ENCODE measurements at places on chromosomes 12 and 14.

DNA sequence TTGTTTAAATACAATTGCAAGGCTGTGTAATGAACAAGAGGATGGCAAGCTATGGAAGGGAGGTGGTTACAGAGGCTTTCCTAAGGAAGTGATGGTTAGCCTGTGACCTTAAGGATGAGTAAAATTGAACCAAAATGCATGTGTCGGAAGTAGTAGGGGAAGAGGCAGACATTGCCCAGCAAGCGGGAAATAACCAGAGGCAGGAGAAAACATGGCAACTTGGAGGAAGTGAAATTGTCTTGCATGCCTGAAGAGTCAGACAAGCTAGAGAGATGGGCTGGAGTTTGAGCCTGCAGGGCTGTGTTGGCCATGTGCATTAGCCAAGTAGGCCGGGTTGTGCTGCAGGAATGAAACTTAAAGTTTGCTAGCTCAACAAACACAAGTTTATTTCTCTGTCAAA, 96.2 kb downstream of the BTG1 start:
- DNase-seq = no peak

GRCh38 chr12:77116277-77116676, 50.9 kb upstream of the E2F7 start:
- DNase-seq = no peak

GRCh38 chr12:55847033-55847432, 4.3 kb upstream of the MMP19 start:
- no peak for DNase-seq

GRCh38 chr12:127025545-127025944, 1241.4 kb upstream of the TMEM132C start:
- DNase-seq = no peak

GRCh38 chr14:59905188-59905587, 14.8 kb upstream of the LRRC9 start:
- no peak for DNase-seq

- no peak for DNase-seq
Measured at GRCh38 chr14:33377596-33378390, 439.1 kb downstream of the NPAS3 start.

DNA sequence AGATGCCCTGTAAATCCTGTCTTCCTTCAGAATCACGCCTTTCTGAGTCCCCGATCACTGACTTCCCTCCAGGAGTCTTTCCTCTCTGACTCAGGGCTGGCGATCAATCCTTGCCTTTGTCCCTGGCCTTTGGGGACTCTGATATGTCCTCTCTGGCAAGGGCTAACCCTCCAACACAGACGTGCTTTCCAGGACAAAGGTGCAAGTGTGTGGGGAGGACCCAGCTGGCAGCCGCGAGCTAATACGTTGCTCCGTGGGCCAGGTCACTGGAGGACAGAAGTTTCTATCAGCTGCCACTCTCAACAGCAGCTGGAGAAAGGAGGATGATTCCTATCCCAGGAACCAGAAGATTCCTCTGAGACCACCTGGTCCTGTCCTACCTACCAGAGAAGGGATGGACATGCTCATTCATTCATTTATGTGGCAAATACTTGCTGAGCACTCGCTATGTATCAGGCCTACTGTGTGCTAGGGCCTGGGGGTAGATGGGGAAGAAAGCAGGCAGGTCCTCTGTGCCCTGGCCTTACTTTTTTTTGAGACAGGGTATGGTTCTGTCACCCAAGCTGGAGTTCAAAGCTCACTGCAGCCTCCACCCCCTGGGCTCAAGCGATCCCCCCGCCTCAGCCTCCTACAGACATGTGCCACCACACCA, 8.5 kb upstream of the SCARB1 start:
- DNase-seq = no peak

DNA sequence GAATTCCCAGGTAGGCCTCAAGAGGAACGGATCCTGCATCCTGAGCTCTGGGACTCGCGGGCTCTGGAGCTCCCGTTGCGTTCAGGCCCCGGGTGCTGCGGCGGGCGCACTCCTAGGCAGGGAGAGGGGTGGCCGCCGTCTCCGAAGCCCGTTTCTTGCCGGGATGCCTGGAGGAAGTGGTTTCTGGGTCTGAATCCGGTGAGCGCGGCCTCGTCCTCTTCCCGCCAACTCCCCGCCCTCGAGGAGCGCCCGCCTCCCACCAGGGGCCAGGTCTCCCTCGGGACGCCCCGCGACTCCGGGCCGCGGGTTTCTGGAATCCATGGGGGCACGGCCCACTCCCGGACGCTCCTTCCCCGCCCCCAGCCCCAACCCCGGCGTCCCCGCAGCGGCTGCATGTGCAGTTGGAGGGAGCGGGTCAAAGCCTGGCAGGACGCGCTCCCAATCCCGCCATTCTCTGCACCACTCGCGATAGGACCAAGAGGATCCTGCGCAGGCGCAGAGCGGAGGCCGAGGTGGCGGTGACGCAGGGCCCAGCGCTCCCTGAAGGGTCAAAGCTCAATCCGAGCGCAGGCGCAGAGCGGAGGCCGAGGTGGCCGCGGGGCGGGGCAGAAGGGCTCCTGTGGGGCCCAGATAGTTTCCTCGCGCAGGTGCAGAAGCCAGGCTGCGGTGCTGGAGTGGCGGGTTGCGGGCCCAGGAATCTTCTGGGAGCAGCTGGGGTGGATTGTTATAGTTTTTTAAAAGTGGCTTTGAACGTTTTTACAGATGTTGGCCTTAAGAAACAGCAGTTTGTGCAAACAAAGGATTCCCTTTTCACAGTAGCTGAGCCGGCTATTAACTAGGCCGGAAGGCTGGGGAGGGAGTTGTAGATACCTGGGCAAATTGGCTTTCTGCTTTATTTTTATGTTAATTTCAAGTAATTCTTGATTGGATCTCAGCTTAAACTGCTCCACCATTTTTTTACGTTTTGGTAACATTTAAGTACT, 796.4 kb downstream of the AACS start:
- DNase-seq = no peak

- no peak for DNase-seq
Measured at GRCh38 chr12:54662026-54662425, 13.9 kb upstream of the DCD start.

DNA sequence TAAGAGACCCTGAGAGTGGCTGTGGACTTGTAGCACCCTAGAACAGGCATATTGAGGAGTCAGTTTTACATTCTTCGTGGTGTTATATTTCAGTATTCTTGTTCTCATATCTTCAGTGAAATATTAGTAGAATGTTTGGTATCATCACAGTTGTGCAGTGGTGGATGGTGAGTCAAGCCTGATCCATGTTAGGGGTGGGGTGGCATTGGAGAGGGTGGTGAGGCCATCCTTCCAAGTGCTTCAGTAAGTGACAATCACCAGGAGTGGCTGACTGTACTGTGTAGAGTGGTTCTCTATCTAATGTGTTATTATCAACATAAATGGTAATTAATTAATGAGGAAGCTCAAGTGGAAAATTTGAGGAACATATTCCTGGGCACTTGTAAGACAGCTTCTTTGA, 197.7 kb upstream of the SLC16A7 start:
- DNase-seq = no peak

DNA sequence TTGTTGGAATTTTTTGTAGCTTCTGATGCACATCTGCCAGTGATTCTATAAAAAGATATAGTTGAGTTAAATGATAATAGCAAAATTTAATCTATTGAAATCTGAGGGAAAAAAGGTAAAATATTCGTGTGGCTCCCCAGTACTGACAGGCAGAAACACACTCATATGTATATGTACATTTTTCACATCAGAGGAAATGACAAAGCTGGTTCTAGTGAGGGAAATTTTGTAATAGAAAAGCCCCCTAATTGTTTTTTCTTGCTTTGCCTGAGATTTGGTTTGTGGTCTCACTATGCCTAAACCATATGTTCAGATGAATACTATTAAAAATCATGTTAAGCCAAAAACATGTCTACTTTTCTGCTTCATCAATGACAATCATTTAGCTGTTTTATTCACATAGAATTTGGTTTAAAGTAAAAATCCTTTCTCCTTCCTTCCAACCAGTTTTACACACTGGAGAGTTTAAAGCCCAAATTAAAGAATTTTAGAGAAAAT, 203.5 kb downstream of the ANO6 start:
- DNase-seq = no peak

GRCh38 chr12:27531896-27532295, 7.9 kb downstream of the PPFIBP1 start:
- DNase-seq = no peak

DNA sequence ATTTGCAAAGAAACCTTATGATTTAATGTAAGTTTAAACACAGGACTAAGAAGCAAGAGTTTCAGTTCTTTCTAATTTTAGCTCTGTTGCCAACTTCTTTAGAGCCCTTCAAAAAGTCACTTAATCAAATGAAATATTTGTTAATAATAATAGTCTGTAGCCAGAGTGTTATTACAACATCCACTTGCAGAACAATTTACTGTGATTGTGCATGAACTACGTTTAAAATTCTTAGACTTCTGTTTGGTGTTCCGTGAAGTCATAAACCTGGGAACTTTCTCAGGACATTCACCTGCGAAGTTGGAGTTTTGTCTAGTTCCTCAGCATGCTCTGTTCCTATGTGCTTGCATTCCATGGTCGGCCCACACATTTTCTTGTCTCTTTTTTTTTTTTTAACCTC, 244.0 kb upstream of the AVPR1A start:
- DNase-seq = no peak

- no peak for DNase-seq
Measured at GRCh38 chr12:116999066-116999465, 88.3 kb downstream of the FBXW8 start.

DNA sequence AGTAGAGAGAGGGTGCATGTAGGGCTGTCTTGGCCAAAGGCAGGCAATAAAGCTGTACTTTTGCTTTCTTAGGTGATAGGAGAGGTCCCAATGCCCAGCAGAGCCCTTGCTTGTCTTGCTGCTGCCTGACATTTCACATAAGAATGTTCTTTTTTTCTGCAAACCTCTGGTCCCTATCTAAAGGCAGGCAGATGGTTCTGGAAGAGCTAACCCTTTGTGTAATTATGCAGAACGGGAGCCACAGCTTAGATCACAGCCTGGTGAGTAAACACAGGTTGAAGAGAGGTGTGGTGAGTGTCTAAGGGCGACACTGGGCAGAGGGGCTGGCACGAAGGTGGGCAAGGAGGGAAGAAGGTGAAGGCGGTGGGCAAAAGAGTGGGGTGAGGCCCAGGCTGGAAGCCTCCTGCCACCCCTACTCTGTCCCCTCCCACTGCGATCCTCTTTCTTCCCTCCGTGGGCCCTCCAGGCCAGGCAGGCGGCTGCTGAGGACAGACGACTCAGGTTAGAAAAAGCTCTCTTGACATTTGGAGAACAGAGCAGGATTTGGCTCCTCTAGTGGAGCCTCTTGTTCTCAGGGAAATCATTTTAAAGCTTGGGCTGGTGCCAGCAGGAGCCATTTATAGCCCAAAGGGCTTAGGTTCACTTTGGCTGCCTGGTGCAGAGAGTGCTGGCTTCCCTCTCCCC, 42.8 kb downstream of the PRMT8 start:
- DNase-seq = no peak

DNA sequence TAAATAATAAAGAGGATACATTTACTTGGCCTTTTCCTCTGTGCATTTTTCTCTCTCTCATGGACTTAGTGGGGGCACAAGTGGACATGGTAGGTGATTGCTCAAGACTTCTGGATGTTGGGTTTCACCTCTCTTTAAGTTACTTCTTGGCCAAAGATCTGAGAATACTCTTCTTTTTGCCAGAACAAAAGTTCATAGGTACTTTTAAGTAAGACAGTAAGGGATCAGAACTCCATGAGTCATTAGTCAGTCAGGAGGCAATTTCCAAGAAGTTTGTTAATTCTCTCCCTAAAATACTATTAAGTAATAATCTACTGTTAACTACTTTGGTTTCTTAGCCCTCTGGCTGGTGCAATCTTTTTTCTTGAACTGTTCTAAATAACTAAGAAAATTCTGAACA, 84.2 kb downstream of the GRIP1 start:
- no peak for DNase-seq

DNA sequence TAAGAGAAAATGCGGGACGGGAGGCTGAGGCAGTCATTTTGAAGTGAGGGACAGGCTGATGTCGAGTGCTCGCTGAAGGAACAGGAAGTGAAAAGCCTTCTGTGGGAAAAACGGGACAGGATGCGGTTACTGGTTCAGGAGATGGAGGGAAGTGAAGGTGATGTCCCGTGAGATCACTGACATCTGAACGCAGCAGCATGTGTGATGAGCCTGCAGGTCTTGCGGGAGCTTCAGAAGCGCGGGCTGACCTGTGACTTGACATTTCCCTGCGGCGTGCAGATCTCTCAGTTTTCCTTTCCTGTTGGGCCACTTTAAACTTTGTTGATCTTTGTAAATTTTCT, 77.8 kb downstream of the DDX51 start:
- DNase-seq = no peak

DNA sequence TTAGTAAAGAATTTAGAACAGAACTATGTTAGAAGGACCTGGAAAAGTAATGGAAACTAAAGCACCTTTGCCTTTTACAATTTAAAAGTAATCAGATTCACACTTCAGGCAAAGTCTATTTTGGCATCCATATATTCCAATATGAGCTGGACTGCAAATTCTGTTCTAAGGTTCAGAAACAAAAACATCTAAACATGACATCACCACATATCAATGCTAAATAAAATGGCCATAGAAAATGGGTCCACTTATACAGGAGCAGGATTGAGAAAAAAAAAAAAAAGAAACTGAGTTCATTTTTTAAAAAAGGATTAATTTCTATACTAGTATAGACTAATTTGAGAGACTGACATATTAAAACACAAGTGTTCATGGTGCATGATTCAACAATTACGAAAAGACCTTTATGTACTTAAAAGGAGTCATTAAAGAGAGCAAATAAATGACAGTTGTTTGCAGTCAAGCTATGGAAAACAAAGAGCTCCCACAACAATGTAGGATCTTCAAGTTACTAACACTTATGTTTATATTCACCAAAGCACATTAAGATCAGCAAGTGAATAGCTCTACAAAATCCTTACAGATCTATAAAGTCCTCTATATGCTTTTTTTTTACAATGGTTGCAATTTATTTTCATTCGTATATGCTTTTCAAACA, 45.7 kb downstream of the DICER1 start:
- DNase-seq = no peak

GRCh38 chr12:131803961-131804521, 24.2 kb upstream of the MMP17 start:
- no peak for DNase-seq

- DNase-seq = no peak
Measured at GRCh38 chr12:108228746-108229145, 99.7 kb downstream of the WSCD2 start.

- DNase-seq = no peak
Measured at GRCh38 chr14:52235866-52236510, 31.5 kb upstream of the PTGDR start.

- DNase-seq = no peak
Measured at GRCh38 chr12:110123919-110124268, 263 bp upstream of the IFT81 start.

GRCh38 chr14:94595912-94596311, 14.7 kb downstream of the SERPINA5 start:
- DNase-seq = no peak

- DNase-seq = no peak
Measured at GRCh38 chr14:74655599-74656395, 43.8 kb upstream of the LTBP2 start.

All from stimulated activated CD4-positive, alpha-beta T cell treated with anti-CD3 and anti-CD28 coated beads, Interleukin-1b, Interleukin-23, amount 100 ng/mL, for 4 hours (primary cell).